ENCODE measurements at places on chromosomes 7 and 10.

- DNase-seq: no peak
These were observed 620.6 kb upstream of the ANKRD30A start for GRCh38 chr10:36504758-36505157.

DNA sequence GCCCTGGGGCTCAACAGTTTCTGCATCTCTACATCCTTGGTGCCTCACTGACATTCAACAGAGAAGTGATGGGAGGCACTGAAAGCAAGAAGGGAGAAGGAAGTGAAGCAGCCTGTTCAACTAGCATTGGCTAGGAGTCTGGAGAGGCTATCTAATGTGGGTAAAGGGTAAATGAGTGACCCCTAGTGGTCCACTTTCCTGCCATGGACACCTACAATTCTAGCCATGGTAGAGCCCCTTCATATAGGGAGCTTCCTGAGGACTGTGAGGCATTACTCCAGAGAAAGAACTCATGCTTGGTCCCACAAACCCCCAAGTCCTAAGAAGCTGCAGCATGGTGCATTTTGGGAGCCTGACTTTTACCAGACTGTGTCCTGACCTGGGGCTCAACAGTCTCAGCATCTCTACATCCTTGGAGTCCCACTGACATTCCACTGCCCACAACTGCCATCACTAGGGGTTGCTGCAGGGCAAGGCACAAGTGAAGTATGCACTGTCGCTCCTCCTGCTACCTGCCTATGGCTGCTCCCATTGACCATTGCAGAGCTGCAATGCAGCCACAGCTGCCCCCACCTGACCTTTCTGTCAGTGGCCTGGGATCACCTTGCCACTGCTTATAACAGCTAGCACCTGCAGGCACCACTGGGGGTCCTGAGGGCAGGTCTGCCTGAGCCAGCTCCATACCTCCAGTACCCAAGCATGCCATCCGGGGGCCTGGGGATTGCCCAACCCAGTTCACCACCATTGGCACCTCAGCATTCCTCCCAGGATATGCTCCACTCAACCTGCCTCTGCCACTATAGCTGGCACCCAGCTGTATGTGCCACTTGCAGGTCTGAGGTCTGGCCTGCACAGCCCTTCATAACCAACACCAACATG lies 44.1 kb upstream of the CDK6 start:
- no peak for DNase-seq

- no peak for DNase-seq
These were observed 48.6 kb upstream of the APBB1IP start for GRCh38 chr10:26389533-26389932.

DNA sequence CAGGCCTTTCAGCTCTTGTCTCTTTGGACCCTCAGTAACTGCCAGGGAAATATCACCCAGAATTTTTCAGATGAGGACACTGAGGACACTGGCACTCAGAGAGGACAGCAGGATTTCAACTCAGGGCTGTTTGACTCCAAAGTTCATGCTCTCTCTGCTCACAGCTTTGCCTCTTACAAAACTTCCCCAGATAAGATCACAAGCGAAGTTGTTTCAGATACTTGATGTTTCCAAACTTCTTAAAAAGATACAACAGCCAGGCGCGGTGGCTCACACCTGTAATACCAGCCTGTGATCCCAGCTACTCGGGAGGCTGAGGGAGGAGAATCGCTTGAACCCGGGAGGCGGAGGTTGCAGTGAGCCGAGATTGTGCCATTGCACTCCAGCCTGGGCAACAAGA lies 32.4 kb upstream of the ZRANB1 start:
- DNase-seq: no peak

- peak; percentile 81 for DNase-seq
These were observed 47.7 kb upstream of the FGL2 start for GRCh38 chr7:77247206-77247850.

- no peak for DNase-seq
These were observed 39.5 kb downstream of the CPED1 start for GRCh38 chr7:121027761-121028669.

- DNase-seq: no peak
These were observed 44.4 kb upstream of the TOMM7 start for GRCh38 chr7:22867003-22867402.

DNA sequence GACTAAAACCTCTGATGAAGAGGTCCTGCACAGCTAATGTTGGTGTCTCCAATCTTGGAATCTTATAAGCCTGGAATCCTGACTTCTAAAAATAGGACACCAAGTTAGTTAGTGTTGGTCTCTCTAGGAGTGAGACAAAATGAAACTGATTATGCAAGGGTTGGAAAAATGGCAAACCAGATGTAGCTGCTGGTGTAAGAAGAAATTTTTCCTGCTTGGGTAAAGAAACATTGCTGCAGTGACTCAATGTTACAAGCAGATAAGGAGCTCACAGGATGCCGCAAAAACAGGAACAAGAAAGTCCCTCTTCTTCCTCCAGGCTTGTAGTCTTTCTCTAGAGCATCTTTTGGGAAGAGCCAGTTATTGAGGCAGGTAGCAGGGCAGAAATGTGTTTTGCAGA lies 449.0 kb downstream of the ETV1 start:
- no peak for DNase-seq

GRCh38 chr7:123734498-123734897 lies 14.3 kb downstream of the WASL start:
- no peak for DNase-seq

DNA sequence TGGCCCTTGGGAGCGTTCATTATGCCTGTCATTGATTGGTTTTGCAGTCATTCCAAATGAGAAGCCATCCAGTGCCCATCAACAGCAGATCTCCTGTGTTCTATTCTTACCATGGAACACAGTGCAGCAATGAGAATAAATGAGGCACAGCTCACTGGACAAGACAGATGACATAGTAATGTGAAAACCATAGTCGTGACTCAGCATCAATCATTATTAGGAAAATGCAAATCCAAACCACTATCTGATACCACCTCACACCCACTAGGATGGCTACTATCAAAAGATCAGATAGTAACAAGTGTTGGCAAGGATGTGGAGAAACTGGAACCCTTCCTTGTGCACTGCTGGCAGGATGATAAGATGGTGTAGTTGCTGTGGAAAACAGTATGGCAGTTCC lies 144.7 kb downstream of the ARHGAP22 start:
- no peak for DNase-seq

GRCh38 chr10:107520348-107520747 lies 355.8 kb upstream of the SORCS1 start:
- DNase-seq: no peak

DNA sequence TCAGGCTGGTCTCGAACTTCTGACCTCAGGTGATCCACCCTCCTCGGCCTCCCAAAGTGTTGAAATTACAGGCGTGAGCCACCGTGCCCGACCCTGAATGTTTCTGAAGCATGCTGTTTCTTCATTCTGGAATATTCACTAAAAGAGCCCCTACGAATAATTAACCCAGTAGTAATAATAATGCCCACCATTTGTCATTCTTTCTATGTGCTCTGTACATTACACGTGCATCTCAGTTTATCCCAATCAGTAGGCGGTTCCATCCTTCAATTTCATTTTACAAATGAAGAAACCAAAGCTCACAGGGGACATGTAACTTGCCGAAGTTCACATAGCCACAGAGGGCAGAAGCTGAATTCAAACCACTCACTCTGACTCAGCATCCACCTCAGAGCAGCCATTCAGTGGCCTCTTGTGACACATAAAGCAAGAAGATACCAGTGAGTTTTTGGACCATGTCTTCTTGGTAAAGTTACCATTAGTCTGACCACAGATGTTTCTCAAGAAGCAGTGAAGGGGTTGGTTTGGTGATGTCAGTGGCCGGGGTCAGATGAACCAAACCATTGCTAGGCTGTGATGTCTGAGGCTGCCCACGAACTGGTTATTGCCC lies 71.9 kb upstream of the DUSP5 start:
- DNase-seq: peak; percentile 89

DNA sequence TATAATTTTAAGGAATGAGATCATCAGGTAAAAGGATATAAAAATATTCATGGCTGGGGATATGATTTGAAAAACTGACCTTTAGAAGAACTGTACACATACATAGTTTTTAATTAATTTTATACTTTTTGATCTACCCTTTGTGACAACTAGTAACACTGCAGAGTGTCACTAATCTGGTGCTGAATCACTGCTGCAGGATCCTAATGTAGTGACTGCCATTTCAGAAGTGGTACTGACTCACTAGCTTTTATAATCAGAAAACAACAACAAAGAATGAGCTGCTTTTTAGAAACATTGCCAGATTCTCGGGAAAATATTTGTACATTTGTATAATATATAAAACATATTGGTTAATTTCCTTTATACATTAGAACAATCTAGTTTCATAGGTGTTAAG lies 110.4 kb downstream of the HIPK2 start:
- DNase-seq: no peak

DNA sequence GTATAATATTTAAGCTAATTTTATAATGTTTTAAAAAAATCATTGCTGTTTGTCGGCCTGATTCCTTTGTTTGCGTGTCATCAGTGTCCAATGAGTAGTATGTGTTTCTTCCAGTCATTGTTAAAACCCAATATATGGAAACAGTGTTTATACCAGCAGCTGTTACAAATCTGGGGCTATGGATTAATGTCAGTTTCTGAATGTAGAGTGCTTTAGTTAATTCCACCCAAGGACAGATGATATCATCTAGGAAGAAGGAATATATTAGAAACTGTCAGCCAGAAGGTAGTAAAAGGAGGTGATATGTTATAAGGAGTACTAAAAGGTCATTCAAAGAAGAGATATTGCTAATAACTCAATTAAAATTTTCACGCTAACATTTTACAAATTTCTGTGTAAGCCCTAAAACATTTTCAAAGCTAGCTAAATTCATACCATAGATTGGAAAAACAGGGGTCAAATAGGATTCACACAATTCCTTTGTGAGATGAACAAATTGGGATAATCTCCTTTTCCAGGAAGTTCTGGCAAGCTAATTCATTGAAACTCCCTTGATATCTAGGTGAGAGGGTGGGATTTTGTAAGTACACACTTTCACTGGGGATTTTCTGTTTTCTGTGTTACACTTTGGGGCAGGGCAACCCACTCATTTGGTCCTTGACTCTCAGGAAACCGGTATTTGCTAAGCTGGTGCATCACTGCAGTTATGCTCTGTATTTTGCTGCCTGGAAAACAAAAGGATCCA lies 448.8 kb downstream of the LRMDA start:
- no peak for DNase-seq

DNA sequence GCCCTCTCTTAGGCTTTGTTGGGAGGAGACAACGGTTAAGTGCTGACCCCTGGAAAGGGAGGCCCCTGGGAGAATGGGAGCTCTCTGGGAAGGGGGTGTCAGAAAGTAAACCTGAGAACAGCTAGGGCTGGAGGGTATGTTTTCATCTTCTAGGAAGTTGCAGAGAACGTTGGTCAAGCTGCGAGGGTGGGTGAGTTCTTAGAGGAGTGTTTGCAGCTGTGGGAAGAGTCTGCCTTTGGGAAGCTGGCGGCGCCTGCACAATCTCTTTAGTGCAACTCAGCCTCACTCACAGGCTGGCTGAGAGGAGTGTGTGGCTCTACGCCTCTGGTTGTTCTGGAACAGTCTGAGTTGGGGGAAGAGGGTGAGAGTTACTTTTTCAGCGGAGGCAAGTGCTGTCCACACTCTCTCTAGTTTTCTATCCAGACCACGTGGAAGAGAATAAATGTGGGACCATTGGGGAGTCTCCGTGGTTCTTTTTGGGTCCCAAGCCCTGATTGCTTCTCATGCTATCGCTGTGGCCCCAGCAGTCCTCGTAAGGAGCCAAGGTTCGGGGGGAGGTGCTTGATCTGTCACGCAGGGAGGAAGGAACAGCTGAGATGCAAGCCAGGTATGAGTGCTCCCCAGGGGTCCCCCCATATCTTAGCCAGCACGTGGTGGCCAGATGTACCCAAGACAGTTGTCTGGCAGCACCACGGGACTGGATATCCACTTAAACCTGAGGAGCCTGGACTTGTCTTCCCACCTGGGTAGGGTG lies 237.2 kb downstream of the BUB3 start:
- DNase-seq: peak; percentile 68

DNA sequence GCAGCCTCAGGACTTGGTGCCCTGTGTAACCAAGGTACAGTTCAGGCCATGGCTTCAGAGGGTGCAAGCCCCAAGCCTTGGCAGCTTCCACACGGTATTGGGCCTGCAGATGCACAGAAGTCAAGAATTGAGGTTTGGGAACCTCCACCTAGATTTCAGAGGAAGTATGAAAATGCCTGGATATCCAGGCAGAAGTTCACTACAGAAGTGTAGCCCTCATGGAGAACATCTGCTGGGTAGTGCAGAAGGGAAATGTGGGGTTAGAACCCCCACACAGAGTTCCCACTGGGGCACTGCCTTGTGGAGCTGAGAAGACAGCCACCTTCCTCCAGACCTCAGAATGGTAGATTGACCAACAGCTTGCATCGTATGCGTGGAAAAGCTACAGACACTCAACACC lies 3.4 kb upstream of the SEM1 start:
- no peak for DNase-seq

GRCh38 chr7:36613031-36613614 lies 111.2 kb downstream of the AOAH start:
- DNase-seq: no peak

DNA sequence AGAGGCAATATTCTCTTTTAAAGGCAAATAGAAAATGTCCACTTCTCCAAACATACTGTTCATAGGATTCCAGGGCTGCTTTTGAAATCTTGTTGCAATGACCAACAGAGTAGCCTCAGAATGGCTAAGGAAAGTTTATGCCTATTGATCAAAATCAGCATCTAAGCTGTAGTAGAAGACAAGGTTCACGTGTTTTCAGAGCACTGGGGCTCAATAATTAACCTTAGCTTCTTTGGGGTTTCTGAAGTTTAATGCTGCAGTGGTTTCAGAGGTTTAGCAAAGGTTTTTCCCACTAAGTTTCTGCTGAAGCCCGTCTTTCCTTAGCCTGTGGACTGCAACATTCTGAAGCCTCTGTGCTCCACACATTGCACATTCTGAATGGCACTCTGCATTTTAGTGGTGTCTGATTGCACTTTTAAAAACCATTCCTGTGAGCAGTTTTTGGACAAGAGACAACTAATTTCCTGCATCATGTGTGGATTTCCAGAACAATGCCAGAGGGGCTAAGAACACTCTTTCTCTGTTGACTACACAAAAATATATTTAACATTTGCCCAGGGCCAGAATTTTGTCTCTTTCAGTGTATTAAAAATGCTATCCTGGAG lies 342.5 kb downstream of the PTEN start:
- no peak for DNase-seq

- DNase-seq: no peak
These were observed 2.5 kb downstream of the ACSL5 start for GRCh38 chr10:112376396-112376790.

DNA sequence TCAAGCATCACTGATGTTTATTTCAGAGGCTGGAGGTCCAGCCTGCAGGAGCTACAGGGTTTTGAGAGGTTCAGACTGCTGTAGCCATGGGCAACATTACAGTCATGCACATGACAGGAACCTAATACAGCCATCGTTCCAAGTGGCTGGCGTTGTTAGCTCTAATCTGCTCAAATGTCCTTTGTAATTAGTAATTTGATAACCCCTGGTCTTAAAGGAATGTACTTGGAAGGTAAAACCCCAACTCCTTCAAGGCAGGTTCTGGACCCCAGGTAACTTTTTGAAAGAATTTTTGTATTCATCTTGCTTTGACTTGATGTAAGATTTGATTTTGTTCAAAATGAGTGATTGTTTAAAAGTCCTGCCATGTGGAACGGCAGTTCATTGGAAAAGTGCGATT lies 34.7 kb upstream of the FOXI2 start:
- DNase-seq: no peak

- no peak for DNase-seq
These were observed 6.4 kb upstream of the CFAP69 start for GRCh38 chr7:90238583-90238982.

GRCh38 chr7:116219288-116219687 lies 8.9 kb downstream of the TES start:
- no peak for DNase-seq

- DNase-seq: no peak
These were observed 2.9 kb upstream of the BTRC start for GRCh38 chr10:101351017-101351416.

GRCh38 chr7:108290459-108291151 lies 160.4 kb upstream of the LAMB4 start:
- no peak for DNase-seq

Data from GM12864 (cell line).